ENCODE measurements at places on chromosomes 4 and X.

DNA sequence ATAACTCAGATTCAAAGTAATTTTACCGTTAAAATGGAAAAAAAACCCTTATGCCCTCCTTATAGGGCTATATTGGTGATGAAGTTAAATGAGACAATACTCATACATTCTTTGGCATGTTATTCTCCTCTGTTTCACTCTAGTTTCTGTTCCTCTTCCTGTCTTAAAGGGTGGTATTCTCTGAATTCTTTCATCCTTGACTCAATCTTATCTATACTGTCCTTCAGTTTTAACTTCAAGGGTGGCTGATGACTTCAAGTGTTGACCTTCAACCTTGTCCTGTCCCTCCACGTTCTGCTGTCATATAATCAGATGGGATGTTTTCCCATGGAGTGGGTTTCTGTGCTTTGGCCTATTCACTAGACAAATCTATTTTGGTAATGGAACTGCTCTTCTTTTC is 44.0 kb downstream of the ZNF518B start:
- no peak for DNase-seq

DNA sequence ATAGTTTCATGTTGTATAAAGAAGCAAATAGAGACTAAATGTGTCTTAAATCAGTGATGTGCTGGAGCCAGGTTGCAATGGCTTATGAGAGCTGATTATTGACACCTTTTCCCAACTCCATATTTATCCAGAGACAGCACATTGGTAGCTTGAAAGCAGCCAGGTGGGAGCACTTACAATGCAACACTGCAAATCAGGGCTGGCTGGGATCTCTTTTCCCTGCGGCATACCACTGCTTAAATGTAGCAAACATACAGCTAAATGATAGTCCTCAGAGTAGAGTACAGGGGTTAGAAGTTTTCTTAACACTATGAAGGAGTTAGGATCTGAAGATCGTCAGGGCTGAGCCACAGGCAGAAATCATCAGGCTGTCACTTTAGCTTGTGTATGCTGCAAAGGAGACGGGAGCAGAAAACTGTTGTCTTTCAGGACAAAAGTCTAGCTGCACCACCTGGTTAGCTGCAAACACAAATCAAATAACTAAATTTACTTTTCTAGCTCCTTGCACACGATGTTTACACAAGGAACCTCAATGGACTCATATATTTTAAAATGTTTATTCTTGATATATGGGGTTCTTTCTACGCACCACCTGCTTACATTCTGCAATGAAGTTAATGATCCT is 527.3 kb downstream of the TLL1 start:
- DNase-seq = no peak

GRCh38 chr4:169626331-169627282 is 6.2 kb downstream of the CLCN3 start:
- DNase-seq = no peak

GRCh38 chr4:8033067-8033755 is 93.5 kb upstream of the AFAP1 start:
- DNase-seq = no peak

GRCh38 chrX:13094828-13095341 is 50.5 kb upstream of the FAM9C start:
- DNase-seq = no peak

- DNase-seq = peak; percentile 74
These were observed 9.4 kb upstream of the MMAA start for GRCh38 chr4:145609481-145610427.

DNA sequence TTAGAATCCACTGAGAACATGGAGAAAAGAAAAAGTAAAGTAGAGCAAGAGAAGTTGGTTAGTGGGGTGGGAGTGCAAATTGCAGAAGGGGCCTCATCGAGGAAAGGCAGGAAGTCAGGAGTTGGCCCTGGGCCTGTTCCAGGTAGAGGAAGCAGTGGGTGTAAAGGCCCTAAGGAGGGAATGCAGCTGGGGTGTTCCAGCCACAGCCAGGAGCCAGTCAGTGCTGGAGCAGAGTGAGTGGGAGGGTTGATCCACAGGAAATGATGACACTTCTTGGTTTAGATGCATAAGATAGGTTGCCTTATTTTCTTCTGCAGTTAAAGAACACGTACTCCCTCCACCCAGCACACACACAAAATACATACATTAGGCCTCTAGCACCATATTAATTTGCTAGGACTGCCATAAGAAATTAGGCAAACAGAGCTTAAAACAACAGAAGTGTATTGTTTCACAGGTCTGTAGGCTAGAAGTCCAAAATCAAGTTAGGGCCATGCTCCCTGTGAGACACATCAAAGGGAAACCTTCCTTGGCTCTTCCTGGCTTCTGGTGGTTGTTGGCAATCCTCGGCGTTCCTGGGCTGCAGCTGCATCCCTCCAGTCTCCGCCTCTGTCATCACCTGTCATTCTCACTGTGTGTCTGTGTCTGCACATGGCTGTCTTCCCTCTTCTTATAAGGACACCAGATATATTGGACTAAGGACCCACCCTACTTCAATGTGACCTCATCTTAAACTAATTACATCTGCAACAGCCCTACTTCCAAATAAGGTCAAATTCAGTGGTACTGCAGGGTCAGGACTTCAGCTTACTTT is 205.9 kb downstream of the AASDH start:
- no peak for DNase-seq

DNA sequence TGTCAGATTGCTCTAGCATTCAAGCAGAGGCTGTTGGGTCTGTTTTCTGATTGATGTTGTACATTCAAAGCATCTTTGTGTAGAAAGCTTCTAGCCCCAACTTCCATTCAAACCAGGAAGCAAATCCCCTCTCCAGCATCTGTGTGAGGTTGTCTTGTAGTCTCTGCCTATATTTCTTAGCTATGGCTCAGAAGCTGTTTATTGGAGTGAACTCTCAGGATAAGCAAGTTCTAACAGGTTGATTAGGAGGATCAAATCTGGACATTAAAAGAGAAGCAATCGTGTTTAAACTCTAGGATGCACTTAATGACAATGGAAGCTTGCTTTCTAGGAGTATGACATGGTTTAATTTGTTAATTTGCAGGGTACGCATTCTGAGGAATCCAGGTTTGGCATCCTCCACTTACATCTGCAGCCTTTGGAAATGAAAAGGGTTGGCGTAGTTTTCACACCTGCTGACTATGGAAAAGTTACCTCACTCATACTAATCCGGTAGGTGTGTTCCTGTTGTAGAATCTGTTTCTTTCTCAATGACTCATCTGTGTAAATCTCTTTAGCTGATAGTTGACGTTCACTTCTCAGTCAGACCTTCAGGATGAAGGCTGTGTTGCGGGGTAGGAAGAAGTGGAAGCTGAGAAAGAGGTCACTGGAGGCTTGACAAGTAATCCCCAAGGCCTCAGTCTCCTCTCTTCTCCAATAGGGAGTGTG is 88.0 kb upstream of the TLR2 start:
- DNase-seq = no peak

DNA sequence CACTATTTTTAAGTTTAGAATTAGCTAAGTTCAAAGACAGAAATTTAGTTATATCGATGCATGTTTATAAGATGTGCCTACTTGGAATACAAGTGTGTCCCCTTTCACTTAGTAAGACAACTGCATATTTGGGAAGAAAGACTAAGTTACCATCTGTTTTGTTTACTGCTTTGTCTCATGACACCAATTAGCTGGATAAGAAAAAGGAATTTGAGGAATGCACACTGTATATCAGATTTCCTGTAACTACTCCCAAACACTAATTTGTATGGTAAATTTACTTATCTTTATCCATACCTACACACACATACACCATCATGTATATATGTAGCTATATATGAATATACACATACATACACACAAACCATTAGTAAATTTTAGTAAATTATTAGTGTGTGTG is 1442.8 kb upstream of the IGFBP7 start:
- no peak for DNase-seq

DNA sequence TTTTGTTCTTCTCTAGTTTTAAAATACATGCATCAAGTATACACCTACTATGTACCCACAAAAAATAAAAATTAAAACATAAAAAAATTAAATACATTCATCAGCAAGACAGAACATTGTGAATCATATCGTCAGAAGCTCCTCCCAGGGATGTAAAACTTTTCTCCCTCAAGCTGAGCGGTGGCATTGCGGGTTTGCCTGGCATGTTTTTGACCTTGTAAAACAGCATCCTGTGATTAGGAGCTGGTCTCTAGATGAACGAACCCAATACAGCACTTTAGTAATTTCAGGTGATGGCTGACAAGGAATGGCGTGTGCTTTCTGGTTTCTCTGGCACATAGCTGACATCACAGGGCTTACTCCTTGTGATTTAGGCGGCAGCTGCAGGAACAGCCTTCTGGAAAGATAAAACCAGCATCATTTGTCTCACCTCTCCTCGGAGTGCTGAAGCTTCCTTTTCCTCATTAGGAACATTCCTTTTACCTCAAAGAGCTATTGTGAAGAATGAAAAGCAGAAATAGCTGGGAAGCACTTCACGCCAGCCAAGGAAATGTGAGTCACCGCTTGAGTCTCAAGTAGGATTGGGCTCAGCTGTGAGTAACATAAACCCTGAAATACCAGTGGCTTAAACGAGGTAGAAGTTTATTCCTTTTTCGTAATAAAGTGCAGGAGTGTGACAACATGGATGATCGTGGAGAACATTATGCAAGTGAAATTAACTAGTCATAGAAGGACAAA is 44.3 kb downstream of the NYX start:
- peak; percentile 54 for DNase-seq

DNA sequence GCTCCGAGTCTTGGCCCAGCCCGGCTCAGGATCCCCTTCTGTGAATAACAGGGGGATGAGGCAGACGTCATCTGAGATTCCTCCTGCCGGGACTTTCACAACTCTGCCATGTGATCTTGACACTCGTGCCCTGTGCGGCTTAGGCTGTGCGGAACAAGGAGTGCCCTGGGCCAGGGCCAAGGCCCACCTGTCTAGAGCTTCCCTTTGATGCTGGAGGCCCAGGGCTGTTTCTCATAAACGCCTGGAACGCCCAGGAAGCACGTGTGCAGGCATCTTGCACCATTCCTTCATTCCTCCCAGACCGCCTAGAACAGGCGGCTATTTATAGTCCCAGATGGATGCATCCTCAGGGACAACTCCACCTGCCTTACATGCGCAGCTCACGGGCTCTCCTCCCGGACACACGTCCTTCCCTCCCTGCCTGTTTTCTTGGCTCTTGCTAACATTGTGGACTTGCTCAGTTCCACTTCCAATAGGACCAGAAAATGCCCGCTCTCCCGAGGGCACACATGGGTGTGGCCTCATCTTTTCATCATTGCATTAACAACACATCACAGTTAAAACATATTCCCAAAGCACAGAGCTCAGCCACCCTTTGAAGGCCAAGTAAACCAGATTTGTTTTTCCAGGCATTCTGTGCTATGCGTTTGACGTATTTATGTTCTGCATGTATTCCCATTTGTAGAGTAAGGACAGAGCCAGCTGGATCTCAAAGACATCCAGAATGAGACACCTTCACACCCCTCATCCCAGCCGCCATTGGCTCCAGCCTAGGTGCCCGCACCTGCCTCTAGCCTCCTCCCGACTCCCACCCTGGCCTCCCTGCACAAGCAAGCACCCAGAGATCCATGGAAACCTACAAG is 57.2 kb downstream of the ABLIM2 start:
- DNase-seq = no peak

DNA sequence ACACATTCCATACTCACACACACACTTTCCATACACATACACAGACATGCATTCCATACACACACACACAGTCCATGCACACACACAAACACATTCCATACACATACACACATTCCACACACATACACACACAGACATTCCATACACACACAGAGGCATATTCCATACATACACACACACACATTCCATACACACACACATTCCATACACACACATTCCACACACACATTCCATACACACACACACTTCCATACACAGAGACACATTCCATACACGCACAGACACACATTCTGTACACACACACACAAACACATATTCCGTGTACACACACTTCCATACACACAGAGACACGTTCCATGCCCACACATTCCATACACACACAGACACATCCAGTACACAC is 14.8 kb downstream of the LINC00632 start:
- DNase-seq = no peak

- no peak for DNase-seq
These were observed 115.4 kb downstream of the PARM1 start for GRCh38 chr4:75048208-75048879.

GRCh38 chr4:173539986-173540385 is 10.0 kb upstream of the HAND2 start:
- DNase-seq = no peak

GRCh38 chr4:77564231-77564630 is 41.4 kb upstream of the CXCL13 start:
- DNase-seq = no peak

- DNase-seq = no peak
These were observed 11.0 kb upstream of the MSANTD1 start for GRCh38 chr4:3237712-3238560.

DNA sequence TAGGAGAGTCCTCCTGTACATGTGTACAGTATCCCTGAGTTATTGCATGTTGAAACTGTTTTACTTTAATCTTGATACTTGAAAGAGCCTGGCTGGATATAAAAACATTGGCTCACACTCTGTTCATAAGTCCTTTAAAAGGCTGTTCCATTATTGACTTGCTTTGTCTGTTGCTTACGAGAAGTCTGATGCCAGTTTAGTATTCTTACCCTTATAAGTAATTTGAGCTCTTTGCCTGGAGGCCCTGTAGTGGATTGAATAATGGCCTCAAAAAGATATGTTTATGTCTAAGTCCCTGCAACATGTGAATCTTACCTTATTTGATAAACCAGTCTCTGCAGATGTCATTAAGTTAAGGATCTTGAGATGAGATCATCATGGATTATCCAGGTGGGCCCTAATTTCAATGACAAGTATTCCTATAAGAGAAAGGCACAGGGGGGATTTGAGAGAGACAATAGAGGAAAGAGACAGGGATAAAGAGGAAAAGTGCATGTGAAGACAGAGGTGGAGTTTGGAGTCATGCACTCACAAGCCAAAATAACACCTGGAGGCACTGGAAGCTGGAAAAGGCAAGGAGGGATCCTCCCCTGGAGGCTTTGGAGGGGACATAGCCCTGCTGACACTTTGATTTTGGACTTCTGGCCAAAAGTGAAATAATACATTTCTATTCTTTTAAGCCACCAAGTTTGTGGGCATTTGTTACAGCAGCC is 98.1 kb downstream of the IRF2 start:
- no peak for DNase-seq

- DNase-seq = no peak
These were observed 312.4 kb downstream of the ARHGAP10 start for GRCh38 chr4:148044089-148044911.

DNA sequence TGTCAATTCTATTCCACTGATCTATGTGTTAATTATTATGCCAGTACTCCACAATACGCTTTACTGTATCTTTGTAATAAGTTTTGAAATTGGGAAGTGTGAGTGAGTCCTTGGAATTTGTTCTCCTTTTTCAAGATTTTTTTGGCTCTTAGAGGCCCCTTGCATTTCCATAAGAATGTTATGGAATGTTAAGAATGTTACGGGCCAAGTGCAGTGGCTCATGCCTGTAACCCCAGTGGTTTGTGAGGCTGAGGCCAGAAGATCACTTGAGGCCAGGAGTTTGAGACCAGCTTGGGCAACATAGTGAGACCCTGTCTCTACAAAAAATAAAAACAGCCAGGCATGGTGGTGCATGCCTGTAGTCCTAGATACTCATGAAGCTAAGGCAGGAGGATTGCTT is 167.6 kb upstream of the CXorf66 start:
- DNase-seq = no peak

Data from kidney capillary endothelial cell (primary cell).